Activated naive CD8-positive, alpha-beta T cell treated with anti-CD3 and anti-CD28 coated beads for 36 hours (primary cell): ENCODE measurements at places on chromosomes 3 and 15. TPM values are rescaled to one million over a fixed set of nuclear protein-coding genes. Genes with fewer than 3 reads are reported as not detected.
A peak's percentile ranks its signal among the peaks of the same experiment; 100 is the strongest.

GRAMD1C gene
- 0.21 TPM for total RNA-seq

POTEB gene
- not detected for total RNA-seq

DNA sequence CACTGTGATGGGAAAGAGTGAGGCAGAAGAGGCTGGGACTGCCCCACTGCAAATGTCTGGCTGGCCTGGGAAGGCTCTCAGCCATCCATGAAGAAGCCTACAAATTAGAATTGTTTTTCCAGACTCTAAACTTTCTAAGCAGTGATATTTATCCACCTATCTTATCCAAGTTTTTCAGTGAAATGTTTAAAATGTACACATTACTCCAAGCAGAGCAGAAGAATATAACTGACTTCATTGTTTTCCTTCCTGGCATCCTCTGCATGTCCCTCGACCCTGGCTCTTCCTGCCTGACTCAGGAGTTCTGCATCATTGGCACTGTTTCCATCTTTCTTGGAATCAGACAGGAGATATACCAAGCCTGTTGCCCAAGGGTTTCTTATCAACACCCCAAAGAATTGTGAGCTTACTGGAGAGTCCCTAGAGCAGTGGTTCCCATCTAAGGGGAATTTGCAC lies 401.5 kb upstream of the PROK2 start:
- no peak for DNase-seq
- H3K27me3 ChIP-seq: peaks cover 5% of the 10 kb centered on the region
- H3K4me3 ChIP-seq: no peak overlapping the region
- peaks cover 10% of the 10 kb centered on the region for H3K4me1 ChIP-seq
- H3K27ac ChIP-seq: peak overlapping the region; percentile 26

DNA sequence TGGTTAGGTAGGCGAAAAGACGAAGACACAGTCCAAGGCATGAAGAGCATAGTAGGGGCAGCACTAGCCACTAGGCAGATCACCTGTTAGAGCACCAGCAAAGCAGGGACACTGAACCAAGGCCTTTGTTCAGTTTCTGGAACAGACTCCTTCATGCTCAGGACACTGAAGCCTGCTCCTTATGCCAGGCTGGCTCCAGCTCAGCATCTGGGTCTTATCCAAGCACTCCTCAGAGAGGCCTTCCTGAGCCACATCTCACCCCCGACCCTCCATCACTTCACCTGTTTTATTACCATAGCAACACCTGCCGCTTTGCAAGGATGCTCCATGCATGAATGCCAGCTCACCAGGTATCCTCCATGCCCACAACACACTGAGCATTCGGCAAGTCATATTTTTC lies 206.3 kb upstream of the CHRNA7 start:
- H3K27ac ChIP-seq: no peak overlapping the region
- no peaks in the 10 kb centered on the region for H3K4me1 ChIP-seq

PLSCR1 gene
- 86.5 TPM for total RNA-seq

- no peaks in the 10 kb centered on the region for H3K27me3 ChIP-seq
- no peak for DNase-seq
- no peak overlapping the region for H3K4me3 ChIP-seq
- no peak overlapping the region for H3K27ac ChIP-seq
- H3K36me3 ChIP-seq: peaks cover 8% of the 10 kb centered on the region
These were observed 74.7 kb downstream of the NPTN start for GRCh38 chr15:73558529-73558928.

DNA sequence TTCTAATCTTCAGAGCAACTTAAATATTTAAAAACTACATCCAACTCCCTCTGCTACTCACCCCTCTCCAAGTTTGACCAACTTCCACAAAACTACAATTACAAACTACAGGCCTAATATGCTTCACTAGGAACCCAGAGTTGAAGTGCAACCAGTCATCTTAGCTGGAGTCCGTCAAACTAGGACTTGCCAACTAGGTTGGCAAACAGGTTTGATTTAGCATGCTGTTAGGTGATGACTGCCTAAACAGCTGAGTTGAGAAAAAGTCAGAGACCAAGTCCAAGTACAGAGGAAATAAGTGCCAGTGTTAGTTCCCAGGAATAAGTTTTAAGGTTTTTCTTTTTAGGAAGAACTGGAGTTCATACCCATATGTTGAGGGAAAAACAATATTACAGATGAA lies 1109.0 kb downstream of the TUSC7 start:
- no peaks in the 10 kb centered on the region for H3K27me3 ChIP-seq
- no peaks in the 10 kb centered on the region for H3K36me3 ChIP-seq
- no peak overlapping the region for H3K4me3 ChIP-seq
- no peak for DNase-seq
- no peaks in the 10 kb centered on the region for H3K4me1 ChIP-seq

DNA sequence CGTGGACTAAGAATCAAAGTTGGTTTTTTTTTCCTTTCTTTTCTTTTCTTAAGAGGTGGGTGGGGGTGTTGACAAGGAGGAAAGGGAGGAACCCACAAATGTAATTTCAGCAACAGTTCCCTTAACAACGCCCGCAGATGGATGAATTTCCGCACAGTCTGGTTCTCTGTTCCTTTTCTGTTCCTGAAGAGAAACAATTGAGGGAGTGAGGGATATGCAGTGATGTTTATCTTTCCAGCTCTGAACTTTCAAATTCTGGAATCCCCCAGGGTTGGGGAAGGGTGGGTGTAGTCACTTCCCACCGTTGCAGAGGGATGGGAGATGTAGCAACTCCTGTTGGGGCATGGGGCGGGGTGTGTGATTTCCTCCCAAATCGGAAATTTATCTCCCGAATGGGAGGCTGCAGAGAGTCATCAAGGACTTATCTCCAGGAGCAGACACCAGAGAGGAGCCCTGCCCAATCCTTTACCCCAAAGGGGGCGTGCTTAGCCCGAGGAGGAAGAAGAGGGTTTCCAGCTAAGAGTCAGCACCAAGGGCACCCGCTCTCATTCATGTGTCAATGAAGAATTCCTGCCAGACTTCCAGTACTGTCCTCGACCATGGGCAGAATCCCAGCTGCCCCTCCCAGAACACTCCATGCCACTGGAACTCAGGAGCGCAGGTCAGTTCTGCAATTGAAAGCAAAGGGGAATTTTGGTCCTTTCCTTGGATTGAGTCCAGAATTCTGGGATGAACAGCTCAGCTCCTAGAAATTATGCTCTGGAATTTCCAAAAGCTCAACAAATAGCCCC lies 35.0 kb upstream of the CFAP161 start:
- no peaks in the 10 kb centered on the region for H3K36me3 ChIP-seq
- peaks cover 34% of the 10 kb centered on the region for H3K27me3 ChIP-seq
- no peak overlapping the region for H3K27ac ChIP-seq
- no peak for DNase-seq

TNNC1 gene
- total RNA-seq: 2.9 TPM

DNA sequence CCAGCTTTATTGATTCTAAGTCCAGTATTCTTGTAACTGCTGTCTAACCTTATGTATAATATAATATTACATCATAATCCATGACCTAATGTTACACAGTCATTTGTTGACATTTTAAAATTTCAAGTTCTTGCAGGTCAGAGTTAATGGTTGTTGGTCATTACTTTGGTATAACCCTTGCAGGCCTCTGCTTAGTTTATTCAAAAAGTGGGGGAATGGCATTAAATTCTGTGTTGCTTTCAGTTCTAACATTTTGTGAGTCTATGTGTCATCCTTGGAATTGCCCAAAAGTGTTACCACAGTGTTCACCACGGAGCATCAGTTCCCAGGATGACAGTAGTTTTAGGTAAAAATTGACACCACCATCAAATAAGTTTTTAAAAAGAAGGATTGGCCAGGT lies 174.8 kb upstream of the BCL6 start:
- peak overlapping the region; percentile 97 for H3K27ac ChIP-seq
- H3K4me3 ChIP-seq: peak overlapping the region; percentile 72
- DNase-seq: no peak
- H3K36me3 ChIP-seq: peaks cover 15% of the 10 kb centered on the region
- H3K4me1 ChIP-seq: peaks cover 77% of the 10 kb centered on the region

DNA sequence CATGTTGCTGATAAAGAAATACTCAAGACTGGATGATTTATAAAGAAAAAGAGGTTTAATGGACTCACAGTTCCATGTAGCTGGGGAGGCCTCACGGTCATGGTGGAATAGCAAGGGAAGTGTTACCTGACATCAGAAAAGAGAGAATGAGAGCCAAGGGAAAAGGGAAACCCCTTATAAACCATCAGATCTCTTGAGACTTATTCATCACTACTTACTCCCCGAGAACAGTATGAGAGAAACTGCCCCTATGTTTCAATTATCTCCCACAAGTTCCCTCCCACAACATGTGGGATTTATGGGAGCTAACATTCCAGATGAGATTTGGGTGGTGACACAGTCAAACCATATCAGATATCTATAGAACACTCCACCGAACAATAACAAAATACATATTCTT lies 904.6 kb downstream of the PDCD6IP start:
- no peaks in the 10 kb centered on the region for H3K36me3 ChIP-seq
- H3K27me3 ChIP-seq: no peaks in the 10 kb centered on the region
- H3K27ac ChIP-seq: no peak overlapping the region
- no peak for DNase-seq
- H3K4me3 ChIP-seq: no peak overlapping the region

DNA sequence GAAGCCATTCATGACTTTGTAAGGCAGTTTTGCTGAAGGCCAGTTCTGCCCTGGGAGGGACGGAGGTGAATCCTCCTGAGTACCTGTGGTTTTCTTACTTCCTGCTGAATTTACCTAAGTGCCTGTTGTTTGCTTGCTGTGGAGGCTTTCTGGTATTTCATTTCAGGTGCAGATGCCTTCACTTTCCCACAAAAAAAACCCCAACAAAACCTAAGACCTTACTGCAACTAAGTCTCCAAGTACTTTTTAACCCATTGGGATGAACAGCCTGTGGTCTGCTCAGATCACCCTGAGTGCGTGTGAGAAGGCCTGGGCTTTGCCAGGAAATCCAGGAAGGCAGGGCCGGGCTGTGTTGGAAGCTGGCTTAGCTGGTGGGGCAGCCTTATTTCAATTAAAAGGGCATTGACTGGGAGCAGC lies 65.3 kb downstream of the IGF1R start:
- peak overlapping the region; percentile 61 for H3K27ac ChIP-seq
- no peak for DNase-seq
- H3K36me3 ChIP-seq: peaks cover 35% of the 10 kb centered on the region
- H3K27me3 ChIP-seq: no peaks in the 10 kb centered on the region
- no peak overlapping the region for H3K4me3 ChIP-seq

- no peak overlapping the region for H3K27ac ChIP-seq
- H3K4me1 ChIP-seq: no peaks in the 10 kb centered on the region
- no peak for DNase-seq
- no peaks in the 10 kb centered on the region for H3K27me3 ChIP-seq
- H3K36me3 ChIP-seq: no peaks in the 10 kb centered on the region
These were observed 2.2 kb upstream of the LYZL4 start for GRCh38 chr3:42412526-42413155.

DNA sequence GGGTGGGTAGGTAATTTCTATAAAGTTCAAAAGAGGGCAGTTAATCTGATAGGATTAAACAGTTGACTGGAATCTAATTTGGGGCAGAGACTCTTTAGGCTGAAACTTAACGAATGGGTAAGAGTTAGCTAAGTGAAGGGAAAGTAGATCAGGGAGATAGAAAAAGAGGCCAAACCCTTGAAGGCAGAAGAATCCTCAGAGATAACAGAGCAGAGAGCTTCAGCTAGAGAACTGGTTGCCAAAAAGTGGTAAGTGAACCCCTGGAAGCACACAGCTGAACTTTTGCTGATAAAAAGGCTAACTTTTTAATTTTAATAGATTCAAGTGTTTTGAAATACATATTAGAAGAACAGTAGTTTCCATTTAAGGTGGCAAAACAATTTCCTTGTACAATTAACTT lies 99.2 kb downstream of the FHIT start:
- H3K4me3 ChIP-seq: no peak overlapping the region
- H3K27ac ChIP-seq: no peak overlapping the region
- H3K27me3 ChIP-seq: no peaks in the 10 kb centered on the region
- DNase-seq: no peak
- H3K36me3 ChIP-seq: peaks cover 4% of the 10 kb centered on the region

DNA sequence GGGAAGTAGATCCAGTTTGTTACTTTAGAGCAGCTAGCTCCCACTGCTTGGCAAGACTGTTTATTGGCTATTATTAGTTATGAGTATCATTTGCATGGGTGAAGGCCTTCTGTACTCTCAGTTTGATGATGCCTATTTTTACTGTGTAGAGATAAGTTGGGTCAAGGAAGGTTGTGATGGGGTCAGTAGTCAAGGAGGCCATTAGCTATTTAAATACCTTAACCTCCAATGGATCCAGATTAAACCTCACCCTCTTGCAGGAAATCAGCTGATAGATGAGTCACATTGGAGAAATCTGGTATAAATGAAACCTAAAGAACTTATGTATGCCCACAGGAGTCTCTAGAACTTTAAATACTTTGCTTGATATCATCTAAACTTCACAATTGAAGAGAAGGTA lies 45.0 kb downstream of the THBS1 start:
- peak overlapping the region; percentile 95 for H3K27ac ChIP-seq
- no peak for DNase-seq
- H3K36me3 ChIP-seq: peaks cover 27% of the 10 kb centered on the region
- no peaks in the 10 kb centered on the region for H3K27me3 ChIP-seq

DNAJC17 gene
- 39.8 TPM for total RNA-seq

IL5RA gene
- not detected for total RNA-seq

- no peaks in the 10 kb centered on the region for H3K36me3 ChIP-seq
- no peak overlapping the region for H3K27ac ChIP-seq
- H3K27me3 ChIP-seq: peaks cover 18% of the 10 kb centered on the region
- no peak overlapping the region for H3K4me3 ChIP-seq
- DNase-seq: no peak
These were observed 63.5 kb downstream of the OTOL1 start for GRCh38 chr3:161560008-161560637.

SV2B gene
- 0.08 TPM for total RNA-seq

DNA sequence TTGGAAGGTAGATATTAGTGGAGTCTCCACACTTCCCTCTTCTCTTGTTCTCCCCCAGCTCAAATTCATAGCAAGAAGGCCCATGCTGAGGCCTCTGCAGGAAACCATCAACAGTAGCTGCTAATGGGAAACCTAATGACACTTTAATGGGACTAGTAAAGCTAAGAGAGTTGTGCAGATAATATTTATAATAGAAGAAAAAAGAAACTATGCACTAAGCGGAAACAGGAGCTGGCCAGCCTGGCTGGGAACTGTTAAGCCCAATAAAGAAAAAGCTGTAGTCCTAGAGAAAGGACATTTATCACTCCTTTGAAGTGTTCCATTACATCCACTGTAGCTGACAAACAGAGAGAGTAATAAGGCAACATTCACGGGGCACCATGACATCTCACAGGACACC lies 229.6 kb downstream of the IGSF11 start:
- no peaks in the 10 kb centered on the region for H3K4me1 ChIP-seq
- no peak overlapping the region for H3K27ac ChIP-seq

DNA sequence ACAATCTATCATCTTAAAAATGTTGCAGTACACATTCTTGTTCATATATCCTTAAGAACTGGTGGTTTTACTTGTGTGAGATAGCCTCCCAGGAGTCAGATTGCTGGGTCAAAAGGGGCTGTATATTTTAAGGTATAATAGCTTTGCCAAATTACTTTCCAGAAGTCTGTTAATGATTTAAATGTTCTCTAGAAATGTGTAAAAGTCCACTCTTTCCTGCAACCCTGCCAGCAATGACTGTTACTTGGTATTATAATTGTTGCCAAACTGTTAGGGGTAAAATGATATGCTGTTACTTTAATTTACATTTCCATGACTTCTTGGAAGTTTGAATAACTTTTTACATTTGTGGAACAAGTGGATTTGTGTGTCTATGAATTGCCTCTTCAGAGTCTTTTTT lies 170.8 kb downstream of the SLC9A9 start:
- DNase-seq: no peak
- H3K27me3 ChIP-seq: no peaks in the 10 kb centered on the region
- no peak overlapping the region for H3K4me3 ChIP-seq
- no peak overlapping the region for H3K27ac ChIP-seq
- peaks cover 12% of the 10 kb centered on the region for H3K4me1 ChIP-seq

SAMD7 gene
- total RNA-seq: not detected

KCNMB3 gene
- total RNA-seq: 0.74 TPM
